Amygdala (tissue), 56 donors: ENCODE measurements at places on chromosomes 3 and 15.

GRCh38 chr3:65927576-65927975 lies 111.1 kb downstream of the MAGI1 start:
- no peak for DNase-seq

- no peak for DNase-seq
Observed at GRCh38 chr3:195698325-195698646, 22.5 kb upstream of the MUC20 start.

DNA sequence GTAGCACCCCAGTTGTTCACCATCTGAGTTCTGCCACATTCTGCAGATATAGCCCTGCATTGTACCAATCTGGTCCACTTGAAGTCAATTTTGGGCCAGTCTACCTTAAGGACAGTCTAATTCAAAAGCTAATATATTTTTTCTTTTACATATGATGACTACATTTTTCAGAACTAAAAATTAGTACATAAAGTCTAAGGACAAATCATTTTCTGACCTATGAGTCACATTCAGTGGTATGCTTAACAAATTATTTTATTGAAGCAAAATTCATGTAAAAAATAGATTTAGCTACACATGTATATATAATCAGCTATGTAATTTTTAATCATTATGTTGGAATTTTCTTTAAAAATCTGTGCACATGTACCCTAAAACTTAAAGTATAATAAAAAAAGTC lies 52.1 kb upstream of the IL12A start:
- no peak for DNase-seq

DNA sequence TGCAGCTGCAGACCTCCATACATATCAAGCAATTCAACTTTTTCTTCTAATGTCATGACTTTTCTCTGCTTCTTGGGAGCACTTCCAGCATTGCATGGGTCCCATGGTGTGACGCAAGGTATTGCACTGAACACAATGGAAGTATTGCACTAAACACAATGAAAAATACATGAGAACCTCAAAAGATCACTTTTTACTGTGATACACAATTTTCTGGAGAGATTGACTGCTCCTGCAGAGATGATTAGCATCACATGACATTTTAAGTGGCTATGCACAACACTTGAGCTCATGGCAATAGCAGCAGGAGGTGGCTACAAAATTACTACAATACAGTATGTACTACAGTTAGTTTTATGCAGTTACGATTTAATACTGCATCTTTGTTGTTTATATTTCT lies 113.5 kb upstream of the BHLHE40 start:
- DNase-seq = no peak

DNA sequence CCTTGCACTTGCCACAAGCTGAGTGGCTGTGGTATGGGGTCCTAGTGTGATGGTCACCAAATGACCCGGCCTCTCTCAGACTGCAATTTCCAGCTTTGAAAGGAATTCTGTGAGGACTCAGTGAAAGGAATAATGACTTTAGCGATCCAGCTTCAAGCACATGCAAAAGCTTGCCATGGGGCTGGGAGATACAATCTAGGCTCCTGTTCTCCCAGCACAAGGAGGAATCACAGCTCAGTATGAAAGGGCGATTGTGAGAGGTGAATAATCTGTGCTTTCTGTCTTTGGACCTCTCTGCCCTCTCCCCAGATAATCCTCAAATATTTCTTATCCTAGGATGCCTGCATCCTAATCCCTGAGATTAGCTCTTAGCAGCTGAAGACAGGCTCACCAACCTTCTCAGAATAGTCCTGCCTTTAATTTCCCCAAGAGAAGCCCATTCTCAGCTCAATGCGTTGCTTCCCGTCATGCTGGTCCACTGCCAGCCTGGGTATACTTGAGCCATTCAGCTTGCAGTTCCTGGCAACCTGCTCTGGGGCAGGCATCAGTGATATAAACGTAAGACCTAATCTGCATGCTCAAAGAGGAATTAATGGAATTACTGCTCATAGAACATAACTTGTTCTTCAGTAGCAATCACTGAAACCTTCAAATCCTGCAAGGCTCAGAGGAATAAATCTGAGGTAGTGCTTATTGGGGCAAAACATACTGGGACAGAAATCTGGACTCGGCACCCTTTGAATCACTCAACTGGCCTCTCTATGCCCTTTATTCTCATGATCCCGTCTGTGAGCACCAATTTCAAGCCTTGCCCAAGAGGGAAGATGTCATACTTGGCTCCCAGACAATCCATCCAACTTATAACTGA lies 15.1 kb downstream of the TLNRD1 start:
- DNase-seq = no peak

DNA sequence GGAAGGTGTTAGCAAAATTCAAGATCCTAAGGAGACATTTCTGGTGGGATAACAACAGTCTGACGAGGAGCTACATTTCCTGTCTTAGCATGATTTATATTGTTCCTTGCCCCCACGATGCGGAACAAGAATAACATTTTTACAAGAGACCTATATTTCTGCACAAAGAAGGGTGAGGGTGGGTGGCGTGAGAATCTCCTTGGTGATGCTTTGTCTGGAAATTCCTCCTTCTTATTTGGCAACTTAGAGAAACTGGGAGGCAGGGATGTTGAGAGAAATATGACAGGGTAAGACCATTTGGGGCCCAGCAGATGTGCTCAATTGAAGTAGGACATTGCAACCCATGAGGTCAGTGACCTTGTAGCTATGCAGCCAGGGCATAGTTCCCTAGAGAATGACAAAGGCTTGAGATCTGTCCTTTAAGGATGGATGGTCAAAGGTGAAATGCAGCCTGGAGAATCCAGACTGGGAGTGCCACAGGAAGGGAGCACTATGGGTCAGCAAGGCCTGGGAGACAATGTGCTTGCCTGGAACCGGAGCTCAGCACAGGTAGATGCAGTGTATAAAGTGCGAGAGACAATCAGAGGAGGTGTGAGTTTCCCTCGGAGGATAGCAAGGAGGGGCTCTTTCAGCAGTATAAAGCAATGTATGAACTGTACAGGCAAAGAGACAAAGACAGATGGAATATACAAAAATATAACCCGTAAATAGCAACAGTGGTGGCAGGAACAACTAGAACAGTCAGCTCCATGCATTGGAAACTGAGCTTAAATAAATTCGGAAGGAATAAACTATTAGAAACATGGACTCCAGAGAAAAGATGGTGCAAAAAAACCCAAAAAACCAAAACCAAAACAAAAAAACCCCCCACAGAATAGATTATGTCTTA lies 317.6 kb upstream of the TBL1XR1 start:
- no peak for DNase-seq

GRCh38 chr3:186532598-186533072 lies 11.5 kb downstream of the CRYGS start:
- DNase-seq = no peak

- no peak for DNase-seq
Observed at GRCh38 chr15:84833447-84834228, 16.5 kb downstream of the ALPK3 start.

- DNase-seq = no peak
Observed at GRCh38 chr3:197541756-197542539, 13.8 kb downstream of the BDH1 start.

GRCh38 chr15:73924171-73924921 lies 1.9 kb upstream of the LOXL1 start:
- DNase-seq = no peak

- DNase-seq = no peak
Observed at GRCh38 chr3:168512802-168513201, 417.1 kb upstream of the GOLIM4 start.

DNA sequence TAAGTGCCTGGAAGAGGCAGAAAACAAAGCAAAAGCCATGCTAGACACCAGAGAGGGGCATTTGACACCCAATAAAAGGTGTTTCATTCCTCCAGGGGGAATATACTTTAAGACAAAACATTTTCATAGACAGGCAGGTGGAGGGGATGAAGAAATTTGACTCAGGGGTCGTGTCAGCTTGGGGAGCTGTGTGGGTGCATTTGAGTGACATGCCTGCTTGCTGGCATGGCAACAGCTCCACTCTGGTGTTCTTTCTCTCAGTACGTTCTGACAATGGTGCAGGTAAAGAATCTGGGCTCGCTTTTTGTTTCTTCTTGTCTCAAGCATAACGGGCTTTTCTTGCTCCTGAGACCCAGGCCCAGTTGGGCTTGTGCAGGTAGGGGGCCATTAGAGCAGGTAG lies 292.9 kb upstream of the ATP10A start:
- no peak for DNase-seq

- DNase-seq = no peak
Observed at GRCh38 chr15:89664441-89665350, 9.4 kb upstream of the KIF7 start.

- no peak for DNase-seq
Observed at GRCh38 chr3:147616998-147617619, 207.9 kb downstream of the ZIC1 start.

DNA sequence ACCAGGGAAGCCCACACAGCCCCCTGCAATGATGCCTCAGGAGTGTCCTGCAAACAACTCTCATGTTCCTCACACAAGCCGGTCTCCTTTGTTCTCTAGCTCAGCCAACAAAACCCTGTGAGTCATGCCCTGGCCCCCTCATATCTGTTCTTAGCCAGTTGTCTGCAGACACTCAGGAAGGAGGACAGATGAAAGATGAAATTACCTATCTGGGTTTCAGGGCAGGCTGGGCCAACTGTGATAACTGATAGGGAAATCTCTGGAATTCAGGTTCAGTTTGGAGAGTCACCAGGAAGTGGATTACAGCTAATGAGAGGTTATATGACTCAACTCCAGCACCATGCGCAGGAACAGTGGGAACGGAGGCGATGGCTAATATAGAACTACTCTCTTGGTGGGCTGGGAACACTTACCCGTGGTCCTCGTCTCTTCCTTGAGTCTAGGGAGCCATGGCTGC lies 352.0 kb upstream of the ADAMTS9 start:
- no peak for DNase-seq

DNA sequence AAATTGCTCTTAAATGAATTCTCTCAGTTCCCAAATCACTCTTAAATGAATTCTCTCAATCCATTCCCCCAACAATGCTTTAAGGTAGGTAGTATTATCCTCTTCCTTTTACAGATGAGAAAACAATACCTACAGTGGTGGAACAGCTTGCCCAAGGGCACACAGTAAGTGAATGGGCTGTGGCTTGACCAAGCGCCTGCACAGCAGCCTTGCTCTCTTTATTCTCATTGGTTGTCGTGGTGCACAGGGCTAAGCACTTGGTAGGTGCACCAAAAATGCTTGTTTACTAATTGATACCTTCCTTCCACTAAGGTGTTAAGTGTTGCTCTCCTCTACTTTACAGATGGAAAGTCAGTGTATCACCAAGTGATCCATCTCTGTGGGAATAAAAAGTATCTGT lies 43.3 kb downstream of the FAM43A start:
- DNase-seq = no peak

DNA sequence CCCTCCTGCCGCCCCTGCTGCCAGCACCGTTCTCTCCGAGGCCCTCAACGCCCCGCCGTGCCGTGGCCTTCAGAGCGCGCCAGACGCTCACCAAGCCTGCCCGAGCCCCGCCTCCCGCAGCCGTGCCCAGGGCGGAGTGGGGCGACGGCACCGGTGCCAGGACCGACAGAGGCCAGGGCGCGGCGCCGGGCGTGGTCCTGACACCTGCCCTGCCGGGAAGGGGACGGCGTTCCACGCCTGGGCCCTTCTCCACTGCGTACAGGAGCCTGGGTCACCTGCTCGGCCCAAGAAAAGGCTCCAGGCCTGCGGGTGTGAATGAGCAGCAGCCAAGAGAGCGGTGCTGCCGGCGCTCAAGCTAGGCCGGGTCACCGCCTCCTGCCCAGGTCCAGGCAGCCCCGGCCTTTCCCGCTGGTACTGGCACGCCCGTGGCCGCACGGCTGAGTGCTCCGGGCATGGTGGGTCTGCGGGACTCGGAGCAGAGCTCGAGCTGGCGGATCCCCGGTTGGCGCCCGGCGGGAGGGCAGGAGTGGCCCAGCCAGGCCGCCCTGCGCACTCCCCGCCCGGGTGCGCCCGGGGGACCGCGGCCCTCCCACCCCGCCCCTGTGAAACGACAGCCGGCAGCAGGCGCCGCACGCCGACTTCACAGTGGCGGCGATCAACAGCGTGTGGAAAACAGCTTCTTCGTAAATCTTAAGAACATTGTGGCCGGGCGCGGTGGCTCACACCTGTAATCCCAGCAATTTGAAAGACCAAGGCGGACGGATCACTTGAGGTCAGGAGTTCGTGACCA lies 4.2 kb downstream of the OCA2 start:
- no peak for DNase-seq

- DNase-seq = no peak
Observed at GRCh38 chr3:157493627-157494550, 9.3 kb downstream of the VEPH1 start.

- no peak for DNase-seq
Observed at GRCh38 chr3:108053067-108053466, 37.8 kb downstream of the CD47 start.

DNA sequence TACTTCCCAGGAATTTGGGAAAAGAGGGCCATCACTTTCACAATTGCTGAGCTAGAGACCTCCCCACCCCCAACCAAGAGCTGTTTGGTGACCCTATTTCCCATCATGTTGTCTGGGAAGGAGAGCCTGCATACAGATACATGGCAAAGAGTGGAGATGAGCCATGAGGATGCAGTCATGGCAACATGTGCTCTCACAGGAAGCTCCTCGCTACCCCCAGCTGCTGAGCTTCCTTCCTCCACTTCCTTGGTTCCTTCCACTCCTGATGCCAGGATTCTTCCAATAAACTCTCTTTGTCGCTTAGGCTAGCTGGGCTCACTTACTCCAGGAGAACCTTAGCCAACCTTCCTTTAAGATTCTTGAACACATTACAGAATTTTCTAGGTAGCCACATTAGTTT lies 48.3 kb upstream of the MUC13 start:
- no peak for DNase-seq

DNA sequence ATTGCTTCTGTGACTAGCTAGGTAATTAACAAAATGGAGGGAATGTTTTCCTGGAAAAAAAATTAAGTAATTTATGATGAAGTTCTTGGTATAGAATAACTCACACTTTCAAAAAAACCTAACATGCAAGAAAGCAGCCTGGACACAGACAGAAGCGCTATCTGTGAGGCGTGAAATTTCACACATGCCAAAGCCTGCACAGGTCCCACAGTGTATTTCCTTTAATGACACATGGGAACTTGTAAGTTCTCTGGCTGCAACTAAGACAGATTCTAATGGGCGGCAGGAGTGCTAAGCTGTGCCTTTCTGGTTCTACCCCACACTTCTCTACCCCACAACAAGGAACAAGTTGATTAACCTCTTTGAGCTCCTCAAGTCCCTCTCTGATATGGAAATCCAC lies 84.9 kb upstream of the NEO1 start:
- DNase-seq = no peak
